ENCODE measurements at places on chromosomes 3 and 15.

- no peak for DNase-seq
Observed at GRCh38 chr3:170038434-170039110, 777 bp downstream of the GPR160 start.

DNA sequence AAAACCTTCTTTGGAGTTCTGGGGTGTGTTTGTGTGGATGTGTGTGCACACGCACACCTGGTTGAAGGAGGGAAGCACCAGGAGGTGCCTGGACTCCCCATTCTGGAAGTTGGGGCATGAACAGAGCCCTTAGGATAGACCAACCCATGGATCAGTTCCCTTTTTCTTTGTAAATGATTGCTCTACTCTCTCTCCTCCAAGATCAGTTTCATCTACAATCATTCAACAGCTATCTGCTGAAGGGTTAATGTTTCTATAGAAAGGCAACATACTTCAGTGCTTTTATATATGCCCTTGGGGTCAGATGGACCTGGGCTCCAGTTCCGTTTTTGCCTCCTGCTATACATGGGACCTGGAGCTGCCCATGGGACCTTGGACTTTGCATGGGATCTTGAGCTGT is 352.1 kb upstream of the CFAP20DC start:
- no peak for DNase-seq

DNA sequence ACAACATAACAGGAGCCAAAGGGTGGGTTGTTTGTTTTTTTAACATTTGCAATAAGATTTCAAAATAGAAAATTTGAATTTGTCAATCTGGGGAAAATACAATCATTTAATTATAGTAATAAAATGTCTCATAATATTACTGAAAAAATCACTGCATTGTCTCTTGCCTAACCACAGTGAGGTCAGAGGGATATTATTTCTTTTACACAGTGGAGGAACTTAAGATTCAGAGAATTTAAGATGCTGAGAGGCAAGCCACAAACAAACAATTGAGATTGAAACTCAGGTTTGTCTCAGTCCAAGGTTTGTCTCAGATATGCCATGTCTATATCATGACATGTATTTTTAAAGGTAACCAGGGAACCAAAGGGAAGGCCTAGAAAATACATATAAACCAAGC is 428.7 kb downstream of the FOXP1 start:
- DNase-seq = no peak

DNA sequence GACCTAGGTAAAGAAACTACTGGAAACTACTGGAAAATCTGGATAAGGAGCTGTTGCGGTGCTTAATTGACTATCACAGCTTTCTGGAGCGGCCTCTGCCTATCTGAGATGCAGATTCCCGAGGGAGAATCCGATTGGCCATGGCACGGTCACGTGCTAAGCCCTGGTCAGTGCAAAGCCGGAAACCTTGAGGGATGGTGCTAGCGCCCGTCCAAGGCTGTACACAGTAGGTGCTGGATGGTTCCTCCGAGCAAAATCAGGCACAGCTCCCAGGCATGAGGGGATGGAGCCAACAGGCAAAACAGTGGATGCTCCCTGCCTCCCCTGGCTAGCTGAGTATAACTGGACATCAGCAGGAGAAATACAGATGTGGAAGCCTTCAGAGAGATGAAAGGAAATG is 238.7 kb upstream of the HES1 start:
- DNase-seq = no peak

DNA sequence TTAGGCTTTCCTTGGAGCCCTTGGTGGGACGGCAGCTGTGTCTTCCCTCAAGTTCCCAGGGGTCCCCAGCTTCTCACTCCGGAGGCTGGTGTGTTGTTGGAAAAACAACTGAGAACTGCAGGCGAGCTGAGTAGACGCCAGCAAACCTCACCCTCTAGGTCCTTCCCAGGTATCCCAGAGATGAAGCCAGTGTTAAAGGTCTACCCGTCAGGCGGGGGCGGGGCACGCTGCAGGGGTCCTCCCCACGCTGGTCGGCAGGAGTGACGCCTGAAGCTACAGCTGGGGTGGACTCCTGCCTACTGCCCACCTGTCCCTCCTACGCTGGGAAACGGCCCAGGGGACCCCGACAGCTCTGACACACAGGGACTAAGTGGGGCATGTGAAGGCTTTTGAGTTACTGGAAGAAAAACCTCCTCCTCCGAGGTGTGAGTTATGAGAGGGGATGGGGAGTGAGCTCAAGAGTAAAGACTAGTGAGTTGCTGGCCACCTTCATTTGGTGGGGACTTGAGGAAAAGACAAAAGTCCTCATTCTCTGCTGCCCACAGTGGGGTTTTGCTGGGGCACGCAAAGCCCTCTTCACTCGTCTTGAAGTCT is 32.2 kb upstream of the SNRPA1 start:
- DNase-seq = no peak

DNA sequence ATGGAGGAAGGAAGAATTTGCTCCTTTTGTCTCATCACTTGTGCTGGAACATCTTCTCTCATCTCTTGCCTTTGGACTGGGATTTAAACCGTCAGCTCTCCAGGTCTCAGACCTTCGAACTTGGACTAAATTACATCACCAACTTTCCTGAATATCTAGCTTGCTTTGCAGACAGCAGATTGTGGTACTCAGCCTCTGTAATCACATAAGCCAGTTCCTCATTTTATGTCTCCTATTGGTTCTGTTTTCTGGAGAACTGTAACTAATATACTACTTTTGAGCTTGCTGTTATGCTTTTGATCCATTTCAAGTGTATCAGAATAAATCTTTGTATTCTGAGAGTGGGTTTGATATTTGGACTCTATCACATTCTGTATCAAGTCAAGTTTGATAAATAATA is 164.3 kb upstream of the VEPH1 start:
- no peak for DNase-seq

- DNase-seq = no peak
Observed at GRCh38 chr3:130677343-130677742, 69.3 kb downstream of the PIK3R4 start.

DNA sequence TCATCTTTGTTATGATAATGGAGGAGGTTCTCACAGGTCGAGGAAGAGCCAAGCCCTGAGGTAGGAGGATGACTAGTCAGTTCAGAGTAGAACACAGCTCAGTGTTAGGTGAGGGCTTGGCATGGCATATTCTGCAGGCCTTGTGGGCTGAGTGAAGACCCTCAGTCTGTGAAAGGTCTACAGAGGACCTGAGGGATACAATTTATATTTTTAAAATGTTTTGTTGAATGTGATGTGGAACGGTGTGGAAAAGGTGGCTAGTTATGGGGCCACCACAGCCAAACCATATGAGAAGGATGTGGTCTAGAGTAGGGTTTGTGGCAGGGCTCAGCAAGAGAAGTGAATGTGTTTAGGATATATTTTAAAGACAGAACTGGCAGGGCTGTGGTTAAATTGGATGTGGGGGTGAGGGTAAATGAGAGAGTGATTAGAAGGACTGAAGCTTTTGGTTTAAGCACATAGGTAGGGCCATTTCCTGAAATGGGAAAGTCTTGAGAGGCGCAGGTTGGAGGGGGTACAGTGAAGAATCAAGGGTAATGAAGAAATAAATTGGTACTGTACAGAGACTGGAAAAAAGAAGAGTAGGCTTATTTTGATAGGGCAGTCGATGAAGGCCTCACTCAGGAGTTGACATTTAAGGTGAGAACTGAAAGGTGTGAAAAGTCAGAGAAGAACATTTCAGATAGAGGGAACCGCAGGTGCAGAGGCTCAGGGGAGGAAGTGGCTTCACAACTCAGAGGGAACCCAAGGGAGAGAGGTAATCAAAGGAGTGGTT is 60.5 kb downstream of the SPTSSB start:
- DNase-seq = no peak

- peak; percentile 89 for DNase-seq
Observed at GRCh38 chr3:33798418-33799201, at the start of gene PDCD6IP. Gene PDCD6IP, plus strand, starts transcription at chr3:33798630. Its CDS starts 99 bp downstream, at chr3:33798729.

DNA sequence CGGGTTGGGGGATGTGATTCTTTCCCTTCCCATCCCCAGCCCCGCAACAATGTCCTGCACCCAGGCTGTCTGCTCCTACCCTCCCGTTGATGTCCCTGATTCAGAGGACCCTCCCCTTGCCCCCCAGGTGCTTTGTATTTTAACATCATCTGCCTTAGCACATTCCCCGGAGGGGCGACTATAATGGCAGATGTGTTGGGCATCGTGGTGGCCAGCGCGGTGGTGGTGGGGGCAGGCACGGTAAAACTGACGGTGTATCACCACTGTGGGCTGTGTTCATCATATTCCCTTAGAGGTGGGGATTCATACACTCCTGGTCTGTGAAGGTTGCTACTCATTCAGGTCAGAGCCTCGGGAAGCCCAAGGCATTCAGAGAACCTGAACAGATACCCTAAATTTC is 173.0 kb downstream of the ADAMTS17 start:
- no peak for DNase-seq

- DNase-seq = no peak
Observed at GRCh38 chr15:92571824-92572223, 83.8 kb downstream of the FAM174B start.

DNA sequence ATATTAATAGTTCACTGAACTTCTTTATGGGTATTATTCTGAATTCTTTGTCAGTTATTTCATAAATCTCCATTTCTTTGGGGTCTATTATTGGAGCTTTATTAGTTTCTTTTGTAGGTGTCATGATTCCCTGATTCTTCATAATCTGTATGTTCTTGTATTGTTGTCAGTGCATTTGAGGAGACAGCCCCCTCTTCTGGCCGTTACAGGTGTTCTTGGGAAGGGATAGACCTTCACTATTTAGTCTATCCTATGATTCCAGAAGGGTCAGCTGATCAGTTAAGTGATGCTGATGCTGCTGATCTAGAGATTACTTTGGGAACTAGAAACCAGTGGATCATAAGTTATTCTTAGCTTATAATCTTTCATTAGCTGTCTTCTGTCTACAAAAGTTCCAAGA is 34.9 kb downstream of the TMEM39A start:
- DNase-seq = peak; percentile 8

GRCh38 chr15:101100118-101100517 is 151.7 kb downstream of the CHSY1 start:
- DNase-seq = no peak

DNA sequence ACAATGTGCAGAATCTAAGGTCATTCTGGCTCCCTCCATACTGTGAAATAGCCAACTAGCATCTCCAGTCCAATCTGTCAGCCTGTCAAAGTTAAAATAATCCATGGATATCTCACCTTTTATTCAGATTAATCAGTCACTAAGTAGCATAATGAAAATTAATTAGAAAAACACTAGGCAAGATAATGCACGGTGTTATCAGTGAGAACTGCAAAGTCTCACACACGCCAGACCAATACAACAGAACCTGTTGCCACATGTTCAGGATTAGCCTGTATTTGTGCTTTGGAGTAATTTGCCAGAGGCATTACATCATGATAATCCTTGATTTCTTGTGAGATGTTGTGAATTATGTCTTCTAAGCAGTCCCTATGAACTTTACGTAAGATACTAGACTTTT is 820.4 kb upstream of the ALCAM start:
- no peak for DNase-seq

DNA sequence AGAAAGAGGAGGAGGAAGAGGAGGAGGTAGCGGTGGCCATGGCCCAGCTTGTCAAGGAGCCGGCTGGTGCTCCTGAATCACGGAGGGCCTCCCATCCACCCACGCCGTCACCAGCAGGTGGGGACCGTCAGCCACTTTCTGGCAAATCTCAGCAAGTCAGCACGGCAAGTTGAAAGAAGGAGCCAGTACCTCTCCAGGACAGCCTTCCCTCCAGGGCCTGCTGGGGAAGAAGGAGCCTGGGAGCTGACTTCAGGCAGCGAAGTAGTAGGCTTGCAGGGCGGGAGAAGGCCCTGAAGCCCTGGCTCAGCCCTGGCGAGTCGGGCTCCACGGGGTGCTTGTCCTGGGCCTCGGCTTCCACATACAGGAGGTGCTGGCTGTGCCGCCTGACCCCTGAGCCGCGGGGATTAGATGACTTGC is 99.2 kb upstream of the TRPM1 start:
- DNase-seq = peak; percentile 47

- DNase-seq = no peak
Observed at GRCh38 chr3:157376603-157377300, 59.9 kb upstream of the PTX3 start.

- DNase-seq = no peak
Observed at GRCh38 chr3:88034491-88035275, 24.1 kb downstream of the CGGBP1 start.

- DNase-seq = peak; percentile 8
Observed at GRCh38 chr3:66722675-66723074, 221.9 kb upstream of the LRIG1 start.

DNA sequence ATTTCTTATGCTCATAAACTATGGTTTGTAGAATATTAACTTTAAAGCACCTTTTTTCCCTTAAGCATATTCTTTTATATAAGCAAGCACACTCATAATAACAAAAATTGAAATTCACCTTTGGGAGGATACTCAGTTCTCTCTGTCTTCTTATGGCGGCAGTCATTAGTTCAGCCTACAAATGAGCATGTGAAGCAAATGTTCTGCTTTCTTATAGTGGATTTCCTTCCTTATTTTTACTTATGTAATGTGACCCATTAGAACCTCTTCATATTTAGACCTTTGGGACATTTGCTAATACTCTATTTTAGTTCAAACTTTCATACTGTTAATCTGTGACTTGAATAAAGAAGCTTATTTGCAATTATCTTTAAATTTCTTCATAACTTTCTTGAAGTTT is at the start of gene P2RY13:
Gene P2RY13 (minus strand): TSS at position 187 of the 400 bp plus-strand sequence. CDS start 21 bp downstream, at position 166.
- no peak for DNase-seq

DNA sequence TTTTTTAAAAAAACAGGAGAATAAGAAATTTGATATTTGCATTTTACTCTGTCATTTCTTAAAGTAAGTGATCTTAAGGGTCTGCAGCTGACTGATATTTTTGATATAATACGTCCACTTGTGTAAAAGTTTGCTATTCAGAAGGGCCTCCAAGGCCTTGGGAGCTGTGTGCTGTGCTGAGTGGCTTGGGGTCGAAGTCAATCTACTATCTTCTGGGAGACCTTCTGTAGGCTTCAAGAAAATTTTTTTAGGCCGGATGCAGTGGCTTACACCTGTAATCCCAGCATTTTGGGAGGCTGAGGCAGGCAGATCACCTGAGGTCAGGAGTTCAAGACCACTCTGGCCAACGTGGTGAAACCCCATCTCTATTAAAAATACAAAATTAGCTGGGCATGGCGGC is 26.3 kb downstream of the THSD4 start:
- no peak for DNase-seq

- no peak for DNase-seq
Observed at GRCh38 chr3:183527428-183528379, 27.8 kb downstream of the KLHL6 start.

DNA sequence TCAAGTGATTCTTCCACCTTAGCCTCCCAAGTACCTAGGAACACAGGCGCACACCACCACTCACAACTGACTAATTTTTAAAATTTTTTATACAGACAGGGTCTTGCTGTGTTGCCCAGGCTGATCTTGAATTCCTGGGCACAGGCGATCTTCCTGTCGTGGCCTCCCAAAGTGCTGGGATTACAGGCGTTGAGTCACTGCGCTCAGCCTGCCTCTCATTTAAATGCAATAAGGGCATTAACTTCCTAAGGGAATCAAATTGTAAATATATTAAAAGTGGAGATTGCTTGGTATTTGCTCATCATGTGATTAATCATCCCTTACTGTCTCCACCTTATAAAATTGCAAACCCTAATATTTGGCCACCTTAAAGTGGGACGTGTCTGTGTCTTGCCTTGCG is 65.2 kb downstream of the PGPEP1L start:
- DNase-seq = no peak

All from ACHN (cell line).